ENCODE measurements at places on chromosomes 6 and 20.
A peak's percentile ranks its signal among the peaks of the same experiment; 100 is the strongest.

GRCh38 chr6:135877666-135878065, 26.2 kb downstream of the PDE7B start:
- DNase-seq = no peak

- DNase-seq = no peak
These were observed 32.4 kb downstream of the CBFA2T2 start for GRCh38 chr20:33522256-33522820.

GRCh38 chr6:108655806-108656651, 95.3 kb downstream of the FOXO3 start:
- no peak for DNase-seq

- no peak for DNase-seq
These were observed 435.4 kb downstream of the BCKDHB start for GRCh38 chr6:80541886-80542285.

GRCh38 chr6:135215160-135215559, 34.1 kb downstream of the MYB start:
- DNase-seq = no peak

GRCh38 chr6:39453241-39453640, 130.7 kb upstream of the KCNK16 start:
- no peak for DNase-seq

- no peak for DNase-seq
These were observed 496.7 kb downstream of the C6orf118 start for GRCh38 chr6:164812706-164813105.

DNA sequence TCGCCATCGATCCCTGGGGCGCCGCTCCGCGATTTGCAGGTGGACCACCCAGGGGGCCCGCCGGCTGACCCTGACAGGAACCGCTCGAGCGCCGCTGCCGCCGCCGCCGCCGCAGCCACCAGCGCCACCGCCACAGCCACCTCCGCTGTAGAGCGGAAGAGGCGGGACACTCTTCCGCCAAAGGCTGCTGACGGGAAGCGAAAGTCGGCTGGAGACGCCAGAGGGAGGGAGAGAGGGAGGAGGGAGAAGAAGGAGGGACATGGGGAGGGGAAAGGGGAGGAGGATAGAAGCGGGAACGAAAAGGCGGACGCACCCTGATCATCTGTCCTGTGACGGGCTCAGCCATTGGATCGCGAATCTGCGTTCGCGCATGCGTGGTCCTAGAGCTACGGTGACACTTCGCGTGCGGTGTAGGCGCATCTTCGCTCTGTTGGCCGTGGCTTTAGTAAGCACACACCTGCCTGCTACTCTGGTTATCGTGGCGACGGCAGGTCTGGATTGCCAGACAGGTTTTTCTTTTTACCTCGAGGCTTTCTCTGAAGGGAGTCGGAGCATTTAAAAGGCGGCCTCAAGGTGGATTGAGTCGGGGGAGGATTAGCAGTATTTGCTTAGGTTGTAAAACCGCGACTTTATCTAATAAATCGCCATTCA, at the start of gene TMEM30A:
Gene TMEM30A, minus strand, starts transcription at position 161 of the 651 bp plus-strand sequence. Its CDS starts 154 bp downstream, at position 7.
- DNase-seq = peak; percentile 97

DNA sequence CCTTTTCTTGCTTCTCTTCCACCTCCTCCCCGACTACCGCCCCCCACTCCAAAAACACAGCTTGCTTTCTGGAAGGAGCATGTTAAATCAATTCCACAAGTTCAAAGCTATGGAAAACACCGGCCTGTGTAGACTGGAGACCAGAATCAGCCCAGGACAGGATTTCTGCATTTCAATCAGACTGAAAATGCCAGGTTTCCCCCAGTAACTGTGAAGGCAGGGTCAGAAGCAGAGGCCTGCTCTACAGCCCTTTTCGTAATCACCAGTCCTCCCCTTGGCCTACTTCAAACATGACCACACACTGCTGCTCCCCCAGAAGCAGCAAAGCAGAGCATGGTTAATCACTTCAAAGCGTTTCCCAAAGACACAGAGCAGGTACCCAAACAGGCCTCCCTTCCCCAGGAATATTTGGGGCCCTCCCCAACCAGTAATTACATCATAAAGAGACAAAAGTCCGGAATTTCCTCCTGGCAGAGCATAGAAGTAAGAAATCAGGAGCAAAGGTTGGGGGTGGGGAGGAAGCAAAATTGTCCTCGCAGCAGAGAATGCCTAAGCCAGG, 38.4 kb downstream of the ZMYND8 start:
- peak; percentile 92 for DNase-seq

DNA sequence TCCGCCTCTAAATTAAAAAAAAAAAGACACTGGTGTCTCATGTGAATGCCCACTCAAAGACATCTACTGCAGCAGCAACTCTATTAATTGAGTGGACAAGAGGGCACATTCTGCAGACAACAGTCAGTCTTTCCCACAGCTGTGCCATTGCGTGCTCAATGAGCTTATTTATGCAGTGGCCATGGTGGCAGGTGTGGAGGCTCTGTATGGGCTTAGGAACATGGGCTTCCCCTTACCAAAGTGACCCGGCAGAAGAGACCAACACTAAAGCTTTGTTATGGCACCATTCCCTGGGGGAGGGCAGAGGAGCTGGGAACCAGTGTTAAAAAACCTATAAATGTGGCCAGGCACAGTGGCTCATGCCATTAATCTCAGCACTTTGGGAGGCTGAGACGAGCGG, 4.2 kb upstream of the VAPB start:
- no peak for DNase-seq

DNA sequence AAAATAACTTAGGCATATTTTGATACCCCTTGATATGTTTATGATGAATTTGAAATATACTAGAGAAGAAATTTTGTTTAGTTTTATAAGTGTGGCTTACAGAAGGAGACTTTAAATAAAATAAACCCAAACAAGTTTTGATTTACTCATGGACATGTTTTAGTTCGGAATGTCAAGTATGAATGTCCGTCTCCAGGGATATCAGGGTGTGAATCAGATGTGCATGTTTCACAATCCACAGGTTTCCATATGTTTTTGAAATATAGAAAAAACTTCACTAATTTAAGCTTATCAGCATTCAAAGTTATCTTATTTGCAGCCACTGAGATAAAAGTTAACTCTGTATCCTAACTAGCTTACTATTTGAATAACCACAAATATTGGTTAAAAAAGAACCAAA, 51.5 kb downstream of the PLCB1 start:
- no peak for DNase-seq

GRCh38 chr6:162372106-162372505, 355.5 kb downstream of the PRKN start:
- DNase-seq = no peak

DNA sequence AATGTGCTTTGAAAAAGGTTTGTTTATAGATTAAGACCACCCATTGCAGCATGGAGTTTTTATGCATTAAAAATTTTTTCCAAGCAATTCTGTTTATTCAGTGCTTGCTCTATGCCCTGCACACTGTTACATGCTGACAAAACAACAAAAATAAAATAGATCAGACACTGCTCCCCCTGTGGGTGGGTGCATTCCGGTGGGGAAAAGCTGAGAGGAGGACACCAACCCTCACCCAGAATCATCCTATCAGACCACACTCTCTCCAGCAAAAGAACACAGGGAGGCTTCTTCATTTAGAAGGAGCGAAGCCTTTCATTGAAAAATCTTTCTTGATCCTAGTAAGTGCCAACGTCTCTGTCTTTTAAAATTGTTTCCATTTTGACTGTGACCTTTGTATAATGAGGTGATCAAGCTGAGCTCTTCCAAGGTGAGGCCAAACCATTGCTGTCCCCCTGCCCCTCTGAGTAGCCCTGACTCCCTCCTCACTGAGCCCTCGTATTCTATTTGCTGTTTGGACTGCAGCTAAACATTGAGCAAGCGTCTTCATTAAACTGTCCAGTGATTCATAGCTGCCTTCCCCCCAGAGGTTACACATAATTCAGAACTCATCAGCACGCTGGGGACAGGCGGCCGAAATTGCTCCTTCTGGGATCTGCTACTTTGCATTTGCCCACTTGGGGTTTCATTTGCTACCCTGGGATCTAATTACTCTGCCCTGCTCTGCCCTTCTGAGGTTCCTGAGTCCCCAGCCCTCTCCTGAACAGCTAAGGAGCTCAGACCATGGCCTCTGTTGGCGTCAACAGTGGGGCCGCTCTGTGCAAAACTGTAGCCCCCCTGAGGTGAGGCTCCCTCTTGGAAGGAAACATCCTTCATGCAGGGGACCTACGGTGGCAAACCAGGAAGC, 102.4 kb downstream of the F13A1 start:
- no peak for DNase-seq

DNA sequence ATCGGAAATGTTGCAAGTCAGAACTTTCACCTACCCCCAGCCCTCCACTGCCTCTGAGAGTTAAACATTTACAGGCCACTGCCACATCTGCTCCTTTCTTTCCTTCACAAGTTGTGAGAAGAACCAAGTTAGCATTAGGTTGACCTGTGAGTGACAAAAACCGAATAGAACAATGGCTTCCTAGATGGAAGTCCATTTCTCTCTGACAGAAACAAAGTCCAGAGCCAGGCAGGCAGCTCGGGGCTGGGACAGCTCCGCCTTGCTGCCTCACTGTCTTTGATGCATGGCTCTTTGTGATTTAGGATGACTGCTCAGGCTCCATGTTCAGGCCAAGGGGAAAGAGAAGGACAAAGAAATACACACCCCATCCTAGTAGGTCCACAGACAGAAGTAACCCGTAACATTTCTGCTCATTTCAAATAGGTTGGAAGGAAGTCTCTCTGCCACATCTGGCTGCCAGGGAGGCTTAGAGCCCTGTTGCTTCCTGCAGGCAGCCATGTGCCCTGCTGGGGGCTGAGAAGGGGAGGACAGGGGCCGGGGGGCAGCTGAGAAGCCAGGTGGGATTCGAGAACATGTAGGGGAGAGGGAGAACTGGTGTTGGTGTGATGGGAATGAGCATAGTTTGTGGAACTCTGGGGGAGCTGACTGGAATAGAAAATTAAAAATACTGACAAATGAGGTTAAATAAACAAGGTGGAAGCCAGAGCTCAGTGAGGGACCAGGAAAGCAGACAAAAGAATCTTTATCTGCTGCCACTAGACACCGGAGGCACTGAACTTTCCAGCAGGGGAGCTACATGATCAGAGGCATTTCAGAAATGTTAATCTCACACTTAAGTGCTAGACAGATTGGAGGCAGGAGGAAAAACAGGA, 19.5 kb upstream of the IER3 start:
- DNase-seq = no peak

DNA sequence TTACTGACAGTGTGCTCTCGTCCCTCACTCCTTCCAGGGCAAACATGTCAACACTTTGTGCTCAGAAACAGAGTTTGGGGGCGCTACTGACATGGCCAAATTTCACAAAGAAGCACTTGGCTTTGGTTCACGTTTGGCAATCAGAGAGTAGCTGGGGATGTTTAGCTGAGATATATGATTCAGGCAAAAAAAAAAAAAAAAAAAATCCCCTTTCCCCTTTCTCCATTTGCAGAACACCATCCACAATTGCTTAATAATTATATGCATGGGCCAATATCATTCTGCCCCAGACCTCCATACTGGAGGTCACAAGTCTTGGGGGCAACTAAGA, 128.4 kb upstream of the ADGRF1 start:
- peak; percentile 84 for DNase-seq

- DNase-seq = no peak
These were observed 69.0 kb upstream of the CITED2 start for GRCh38 chr6:139443231-139444112.

DNA sequence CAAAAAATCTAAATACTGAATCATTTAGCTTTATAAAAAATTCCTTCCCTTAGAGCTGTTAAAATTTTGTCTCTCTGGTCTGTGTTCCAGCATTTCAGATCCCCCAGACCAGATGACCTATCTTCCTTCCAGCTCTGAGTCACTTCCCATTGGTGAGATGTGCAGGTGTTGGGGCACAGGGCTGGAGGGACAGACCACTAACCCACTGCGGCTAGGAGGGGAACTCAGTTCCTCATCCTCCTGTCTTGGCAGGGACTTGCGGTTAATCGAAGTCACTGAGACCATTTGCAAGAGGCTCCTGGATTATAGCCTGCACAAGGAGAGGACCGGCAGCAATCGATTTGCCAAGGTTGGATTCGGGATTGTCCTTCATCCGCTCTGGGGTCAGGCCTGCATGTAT, 6.0 kb downstream of the CNPY3 start:
- DNase-seq = no peak

DNA sequence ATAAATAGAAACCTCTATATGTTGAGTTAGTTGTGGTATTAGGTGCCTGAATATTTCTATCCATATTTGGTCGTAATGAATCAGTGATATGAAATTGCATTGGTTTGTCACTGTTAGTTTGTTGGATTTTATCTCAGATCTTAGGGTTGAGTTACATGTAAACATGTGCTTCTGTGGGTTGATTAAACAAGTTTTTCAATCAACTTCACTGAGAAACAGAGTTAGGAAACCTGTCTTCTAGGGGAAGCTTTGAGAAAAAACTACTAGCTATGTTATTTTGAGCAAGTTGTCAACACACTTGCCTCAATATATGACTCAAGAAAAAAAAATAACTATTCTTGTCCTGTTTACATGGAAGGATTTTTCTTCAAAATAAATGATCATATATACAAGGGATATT, 14.8 kb upstream of the ADGB start:
- no peak for DNase-seq

GRCh38 chr20:43408848-43409576, 48.7 kb upstream of the SRSF6 start:
- peak; percentile 47 for DNase-seq

DNA sequence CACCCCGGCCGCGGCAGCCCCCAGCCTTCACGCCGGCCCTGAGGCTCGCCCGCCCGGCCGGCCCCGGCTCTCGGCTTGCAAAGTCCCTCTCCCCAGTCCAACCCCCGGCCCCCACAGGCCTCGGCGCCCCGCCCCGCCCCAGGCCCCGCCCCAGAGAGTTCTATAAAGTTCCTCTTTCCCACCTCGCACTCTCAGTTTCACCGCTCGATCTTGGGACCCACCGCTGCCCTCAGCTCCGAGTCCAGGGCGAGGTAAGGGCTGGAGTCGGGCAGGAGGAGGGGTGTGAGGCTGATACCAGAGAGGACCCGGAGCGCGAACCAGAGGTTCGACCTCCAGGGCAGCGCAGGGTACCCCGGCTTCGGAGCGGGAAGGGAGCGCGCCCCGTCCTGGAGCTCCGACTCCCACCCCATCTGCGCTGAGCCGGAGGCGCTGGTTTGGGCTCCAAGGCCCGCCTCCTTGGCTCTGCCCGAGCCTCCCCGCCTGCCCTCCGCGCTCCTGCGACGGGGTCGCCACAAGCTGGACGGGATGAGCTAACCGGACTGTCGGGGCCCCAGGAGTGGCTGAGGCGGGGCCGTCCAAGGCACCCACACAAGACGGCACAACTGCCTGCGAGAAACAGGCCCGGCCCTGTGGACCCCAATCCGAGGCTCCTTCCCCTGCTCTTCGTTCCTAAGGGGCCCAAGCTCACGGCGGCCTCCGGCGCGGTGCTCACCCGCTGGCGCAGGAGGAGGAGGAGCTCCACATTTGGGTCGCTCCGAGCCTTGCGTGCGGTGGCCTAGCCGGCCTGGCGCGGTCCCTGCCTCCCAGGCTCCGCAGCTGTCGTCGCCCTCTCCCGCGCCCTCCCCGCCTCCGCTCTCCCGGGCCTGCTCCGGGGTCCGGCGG, at the start of gene IRF4:
Gene IRF4, plus strand, starts transcription at position 194 of the 882 bp plus-strand sequence. CDS start 1,401 bp downstream, outside the sequence.
- peak; percentile 74 for DNase-seq

DNA sequence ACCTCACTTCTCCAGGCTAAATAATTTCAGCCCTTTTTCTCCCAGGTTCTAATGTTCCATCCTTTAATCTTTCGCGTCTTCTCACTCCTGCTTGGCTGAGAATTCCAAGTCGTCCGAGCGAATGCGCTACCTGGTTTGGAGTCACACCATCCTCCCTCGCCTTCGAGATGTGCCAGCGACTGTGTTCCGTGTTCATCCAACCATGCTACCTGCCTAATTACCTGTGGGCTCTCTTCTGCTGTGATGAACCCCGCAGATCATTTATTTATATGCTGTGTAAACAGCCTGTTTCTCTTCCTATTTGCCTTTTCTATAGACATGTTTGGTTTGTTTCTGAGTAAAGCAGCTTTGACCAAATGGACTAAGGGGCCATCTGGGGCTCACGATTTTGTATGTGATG, 83.5 kb upstream of the TMEM181 start:
- no peak for DNase-seq

- DNase-seq = no peak
These were observed 208.4 kb downstream of the CDH4 start for GRCh38 chr20:61460261-61461052.

Data from suppressor macrophage treated with lipopolysaccharide for 1 hour (primary cell).